ENCODE measurements at places on chromosomes 2 and 18.
A peak's percentile ranks its signal among the peaks of the same experiment; 100 is the strongest.

- no peak for DNase-seq
These were observed 74.1 kb upstream of the EHBP1 start for GRCh38 chr2:62631160-62632085.

- DNase-seq: no peak
These were observed 322.4 kb downstream of the TNS1 start for GRCh38 chr2:217680381-217680780.

DNA sequence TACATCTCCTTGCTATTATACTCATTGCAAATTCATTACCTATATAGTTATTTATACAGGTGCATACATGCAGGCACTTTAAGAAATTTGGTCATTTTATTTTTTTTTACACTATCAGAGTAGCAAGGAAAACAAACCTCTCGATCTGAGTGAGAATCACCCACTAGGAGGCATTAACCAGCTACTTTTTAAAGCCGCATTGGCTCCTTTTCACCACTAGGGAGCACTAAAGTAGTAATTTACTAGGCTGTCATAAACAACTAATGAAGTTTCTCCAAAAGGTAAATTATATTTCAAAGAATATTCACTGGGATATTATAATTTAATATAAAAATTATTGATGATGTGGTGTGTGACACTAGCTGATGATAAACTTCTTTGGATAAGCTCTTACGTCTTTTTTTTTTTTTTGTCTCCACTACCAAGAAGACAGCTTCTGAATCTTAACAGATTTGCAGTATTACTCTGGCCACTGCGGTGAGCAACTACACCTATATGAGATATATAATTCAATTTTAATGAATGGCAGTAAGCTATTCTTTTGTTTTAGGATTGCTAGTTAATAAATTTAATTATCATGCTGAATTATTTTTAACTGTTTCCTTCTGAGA lies 101.9 kb downstream of the NOL4 start:
- DNase-seq: peak; percentile 26

DNA sequence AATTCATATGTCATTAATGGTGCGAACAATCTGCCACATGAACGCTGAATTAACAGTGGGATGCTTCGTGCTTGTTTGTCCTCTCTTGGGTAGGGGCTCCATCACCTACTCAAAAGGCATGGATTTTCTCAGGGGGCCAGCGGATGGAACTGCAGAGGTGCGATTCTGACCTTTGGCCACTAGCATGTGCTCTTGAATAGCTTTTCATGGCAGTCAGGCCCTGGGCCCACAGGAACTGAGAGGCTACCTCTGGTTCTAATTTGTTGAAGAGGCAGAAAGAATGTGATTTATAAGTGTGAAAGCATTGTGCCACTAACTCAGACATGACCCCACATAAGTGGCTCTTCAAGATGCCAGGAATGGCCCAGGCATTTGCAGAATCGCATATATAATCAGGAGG lies 283.2 kb downstream of the INSIG2 start:
- peak; percentile 13 for DNase-seq

GRCh38 chr2:42195559-42195958 lies 26.4 kb downstream of the EML4 start:
- DNase-seq: no peak

DNA sequence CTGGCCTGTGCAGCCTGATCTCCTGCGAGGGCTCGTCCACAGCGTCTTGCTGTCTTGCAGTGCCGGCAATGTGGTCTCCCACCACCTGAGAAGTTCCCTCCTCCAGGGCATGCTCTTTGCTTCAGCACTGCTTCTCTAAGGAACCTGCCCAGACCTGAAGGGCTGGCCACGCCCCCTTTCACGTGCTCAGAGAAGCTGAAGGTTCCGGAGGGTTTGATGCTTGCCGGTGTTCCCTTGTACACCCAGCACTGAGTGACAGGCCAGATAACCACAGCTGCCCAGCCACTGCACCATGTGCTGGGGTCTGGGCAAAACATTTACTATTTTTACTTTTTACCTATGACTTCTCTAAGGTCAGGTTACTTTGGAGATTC lies 1.7 kb upstream of the POLR2D start:
- DNase-seq: peak; percentile 75

DNA sequence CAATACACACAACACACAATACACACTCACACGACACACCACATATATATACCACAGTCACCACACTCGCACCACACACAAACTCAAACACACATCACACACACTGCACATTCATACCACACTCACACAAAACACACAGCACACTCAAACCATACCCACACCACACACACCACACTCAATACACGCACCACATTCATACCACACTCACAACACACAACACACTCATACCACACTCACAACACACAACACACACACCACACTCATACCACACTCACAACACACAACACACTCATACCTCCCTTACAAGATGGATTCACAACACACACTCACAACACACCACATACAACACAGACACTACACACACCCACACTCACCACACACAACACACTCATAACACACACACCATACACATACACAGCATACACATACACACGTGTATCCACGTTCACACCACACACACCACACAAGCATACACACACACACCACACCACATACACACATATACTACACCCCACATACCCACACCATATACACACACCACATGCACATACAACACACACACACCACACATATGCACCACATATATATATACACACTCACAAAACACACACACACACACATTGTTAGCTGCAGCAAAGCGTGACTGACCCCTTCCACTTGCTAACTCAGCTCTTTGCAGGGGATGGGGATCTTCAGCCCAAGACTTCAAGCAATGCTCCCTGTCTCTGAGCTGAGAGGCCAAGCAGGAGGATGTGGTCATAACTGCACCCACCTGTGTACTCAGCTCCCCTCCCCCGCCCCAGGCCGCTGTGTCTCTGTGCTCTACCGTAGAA lies 59.0 kb downstream of the SDC1 start:
- peak; percentile 53 for DNase-seq

DNA sequence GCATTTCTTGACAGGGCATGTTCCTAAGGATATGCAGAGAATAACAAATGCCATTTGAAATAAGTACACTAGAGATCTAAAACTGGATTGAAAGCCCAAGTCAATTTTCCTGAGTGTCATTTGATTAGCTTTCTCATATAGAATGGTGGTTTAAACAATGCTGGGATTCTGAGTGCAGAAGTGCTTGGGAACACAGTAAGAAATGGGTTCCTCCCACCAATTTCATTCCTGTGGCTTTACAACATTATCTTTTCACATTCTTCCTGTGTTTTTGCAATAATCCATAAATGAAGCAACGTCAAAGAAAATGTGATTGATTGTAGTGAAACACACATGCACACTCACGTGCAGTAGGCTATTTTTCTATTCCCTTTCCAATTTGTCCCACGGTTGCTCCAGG lies 1858.4 kb upstream of the PIK3C3 start:
- DNase-seq: no peak

GRCh38 chr2:59754011-59754735 lies 799.3 kb downstream of the BCL11A start:
- DNase-seq: no peak

- DNase-seq: no peak
These were observed 21.2 kb downstream of the ADRA2B start for GRCh38 chr2:96095116-96095636.

DNA sequence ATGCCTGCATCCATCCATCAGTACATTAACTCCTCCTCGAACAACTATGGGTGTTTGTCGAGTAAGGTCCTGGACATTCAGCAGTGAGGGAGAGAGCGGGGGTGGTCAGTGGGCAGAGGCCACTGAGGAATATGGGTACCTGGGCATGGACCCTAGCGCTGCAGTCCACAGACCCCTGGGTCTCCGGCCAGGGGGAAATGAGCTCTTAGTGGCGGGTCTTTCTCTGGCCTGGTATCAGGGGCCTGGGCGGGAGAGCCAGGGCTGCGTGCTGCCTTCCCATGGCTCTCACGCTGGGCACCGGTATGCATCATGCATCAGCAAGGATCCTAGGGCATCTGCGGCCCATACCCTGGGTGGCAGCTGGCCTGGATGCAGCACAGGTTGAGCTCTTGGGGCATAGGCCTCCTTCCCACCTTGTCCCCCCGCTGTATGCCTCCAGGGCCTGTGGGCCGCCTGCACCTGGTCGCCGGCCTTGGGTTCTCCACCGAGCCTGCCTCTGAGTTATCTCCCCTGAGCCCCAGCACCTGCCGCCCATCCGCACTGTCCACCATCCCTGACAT lies 1.3 kb upstream of the MOCOS start:
- DNase-seq: no peak

DNA sequence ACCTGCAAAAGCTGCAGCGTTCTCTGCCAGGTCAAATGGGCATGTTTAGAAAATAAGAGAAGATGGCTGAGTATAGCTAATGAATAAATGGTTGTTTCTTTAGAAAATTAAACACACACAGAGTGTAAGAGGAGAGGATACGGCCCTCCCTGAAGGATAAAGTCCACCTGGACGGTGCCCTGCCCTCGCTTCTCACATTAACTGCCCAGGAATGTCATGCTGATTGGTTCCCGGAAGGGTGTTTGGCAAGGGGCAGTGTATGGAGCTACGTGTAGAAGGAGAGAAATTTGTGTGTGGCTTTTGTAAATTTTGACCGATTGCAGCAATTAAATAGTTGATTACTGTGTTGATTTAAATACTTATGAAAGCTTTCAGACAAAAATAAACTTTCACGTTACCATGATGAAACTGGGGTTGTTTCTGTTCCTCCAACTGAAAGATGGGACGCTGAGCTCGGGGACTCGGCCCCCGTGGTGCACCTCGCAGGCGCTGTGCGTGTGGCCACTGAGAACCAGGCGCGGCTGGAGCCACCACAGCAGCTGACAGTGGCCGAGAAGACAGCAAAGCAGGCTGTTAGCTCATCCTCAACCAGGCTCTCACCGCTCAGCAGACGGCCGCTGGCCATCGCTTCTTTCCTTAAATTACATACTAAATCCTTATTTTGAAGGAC lies 22.7 kb downstream of the MPPE1 start:
- DNase-seq: no peak

GRCh38 chr2:1593371-1594122 lies 150.8 kb downstream of the PXDN start:
- DNase-seq: no peak

DNA sequence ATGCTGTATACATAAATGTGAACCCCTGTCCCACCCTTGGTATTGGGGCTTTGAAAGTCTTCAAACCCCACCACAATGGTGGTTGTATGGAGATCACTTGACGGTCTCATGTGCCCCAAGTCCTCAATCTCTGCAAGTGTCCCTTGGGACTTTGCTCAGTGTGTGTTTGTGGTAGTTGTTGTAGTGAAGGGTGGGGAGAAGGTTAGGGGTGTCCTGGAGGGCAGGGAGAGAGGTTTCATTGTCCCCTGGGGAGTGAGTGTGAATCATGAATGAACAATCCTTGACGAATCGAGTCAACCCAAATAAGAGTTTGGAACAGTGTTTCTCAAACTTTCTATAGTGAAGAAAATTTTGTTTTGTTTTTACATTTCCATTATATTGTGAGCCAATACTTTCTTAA lies 28.1 kb downstream of the COL4A3 start:
- DNase-seq: no peak

DNA sequence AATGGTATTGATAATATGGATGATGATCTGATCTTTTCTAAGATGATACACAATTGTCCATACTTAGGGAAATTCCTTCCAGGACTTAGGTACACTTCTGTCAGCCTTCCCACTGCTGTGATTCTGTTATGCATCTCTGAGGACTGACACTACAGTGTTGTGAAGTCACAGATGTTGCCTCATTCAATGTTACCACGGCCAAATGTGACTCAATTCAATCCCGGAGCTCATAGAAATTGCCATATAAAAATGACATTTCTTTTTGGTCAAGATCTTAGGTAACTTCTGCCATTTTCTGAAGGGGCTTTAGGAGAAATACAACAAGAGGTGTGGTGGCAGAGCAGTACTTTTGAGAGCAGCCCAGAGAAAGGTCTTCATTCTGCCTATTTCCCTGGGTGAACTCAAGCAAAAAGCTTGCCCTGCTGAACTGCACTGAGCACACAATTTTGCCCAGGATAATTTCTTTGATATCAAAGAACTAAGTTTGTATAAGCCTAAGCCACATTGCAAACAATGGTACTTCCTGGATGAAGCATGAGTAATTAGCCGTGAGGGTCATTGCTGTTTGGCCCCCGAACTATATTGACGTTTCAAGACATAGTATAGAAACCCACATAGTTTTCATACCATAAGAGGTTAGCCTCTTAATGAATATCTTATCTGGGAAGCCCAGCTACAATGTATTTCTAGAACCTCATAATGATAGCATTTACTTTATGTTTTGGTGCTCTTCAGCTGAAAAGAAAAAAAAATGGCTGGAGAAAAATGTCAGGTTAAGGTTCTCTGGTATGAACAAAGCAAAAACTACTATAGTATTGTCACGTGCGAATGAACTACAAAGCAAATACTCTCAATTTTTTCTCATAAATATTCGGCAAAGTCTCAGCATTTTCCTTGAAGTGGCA lies 437.4 kb downstream of the MEIS1 start:
- no peak for DNase-seq

Measured in activated CD8-positive, alpha-beta T cell treated with anti-CD3 and anti-CD28 coated beads for 36 hours (primary cell).